ENCODE measurements at places on chromosomes 5 and 9.

DNA sequence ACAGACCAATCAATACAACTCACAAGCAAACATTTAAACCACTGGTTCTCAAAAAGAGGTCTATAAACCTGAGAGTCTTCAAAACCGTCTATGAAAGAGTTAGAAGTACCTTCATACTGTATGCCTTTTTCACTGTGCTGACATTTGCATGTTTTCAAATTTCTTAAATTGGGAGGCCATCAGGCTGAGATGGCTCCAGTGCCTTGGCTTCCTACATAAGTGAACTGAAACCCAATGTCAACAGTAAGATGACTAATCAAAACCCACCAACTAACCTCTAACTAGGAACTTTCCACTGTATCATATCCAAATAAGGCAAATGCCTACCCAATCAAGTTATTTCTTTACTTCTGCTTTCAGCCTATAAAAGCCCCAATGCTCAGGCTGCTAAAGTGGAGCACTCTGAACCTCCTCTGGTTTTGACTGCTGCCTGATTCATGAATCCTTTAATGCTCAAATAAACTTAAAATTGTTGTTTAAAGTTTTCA is 35.1 kb downstream of the FAM13B start:
- no peak for DNase-seq

DNA sequence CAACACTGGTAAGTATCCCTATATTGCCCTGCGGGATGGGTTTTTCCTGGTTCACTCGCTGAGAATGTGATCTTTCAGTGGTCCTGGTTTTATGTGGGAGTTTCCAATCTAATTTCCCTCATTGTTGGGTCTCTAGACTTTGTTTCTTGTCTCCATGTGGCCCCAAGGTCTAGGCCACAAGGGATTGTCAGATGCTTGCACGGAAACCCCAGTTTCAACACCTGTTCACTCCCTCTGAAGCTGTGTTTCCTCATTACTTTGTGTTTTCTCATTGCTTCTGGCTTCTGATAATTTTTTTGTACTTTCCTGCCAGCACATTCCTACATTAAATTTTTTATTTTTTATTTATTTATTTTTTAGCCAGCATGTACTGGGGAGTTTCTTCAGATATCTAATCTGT is 191.5 kb downstream of the TTLL11 start:
- DNase-seq: no peak

GRCh38 chr5:164951570-164951969 is 1446.2 kb downstream of the MAT2B start:
- no peak for DNase-seq

DNA sequence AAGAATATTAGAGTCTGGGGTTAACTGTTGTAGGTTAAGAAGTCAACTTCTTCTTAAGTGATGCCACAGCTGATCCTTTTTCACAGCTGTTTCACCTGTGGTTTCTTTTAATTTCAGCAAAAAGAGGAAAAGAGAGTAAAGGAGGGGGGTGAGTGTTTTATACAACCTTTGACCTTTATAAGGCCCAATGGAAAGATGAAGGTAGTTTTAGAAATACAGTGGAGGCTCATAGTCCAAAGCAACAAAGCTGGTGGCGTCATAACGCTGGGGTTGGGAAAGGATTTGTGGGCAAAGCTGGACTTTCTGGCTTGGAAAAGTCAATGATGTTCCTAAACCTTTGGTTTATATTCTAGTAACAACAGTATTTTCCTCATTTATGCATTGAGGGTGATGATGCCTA is 49.5 kb downstream of the RCL1 start:
- DNase-seq: no peak

DNA sequence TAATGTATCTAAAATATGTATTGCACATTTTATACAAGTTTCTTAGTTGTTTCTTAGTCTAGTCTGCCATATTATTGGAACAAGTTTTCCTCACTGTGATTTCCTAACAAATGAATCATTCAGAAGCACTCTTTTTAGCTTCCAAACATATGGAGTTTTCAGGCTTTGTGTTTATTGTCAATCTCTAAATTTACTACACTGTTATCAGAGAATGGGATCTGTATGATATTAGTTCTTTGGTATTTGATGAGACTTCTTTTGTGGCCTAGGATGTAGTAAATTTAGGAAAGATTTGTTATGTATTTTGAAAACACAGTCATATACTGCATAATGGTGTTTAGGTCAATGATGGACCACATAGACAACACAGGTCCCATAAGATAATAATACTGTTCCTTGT is 25.7 kb downstream of the SREK1IP1 start:
- DNase-seq: no peak

DNA sequence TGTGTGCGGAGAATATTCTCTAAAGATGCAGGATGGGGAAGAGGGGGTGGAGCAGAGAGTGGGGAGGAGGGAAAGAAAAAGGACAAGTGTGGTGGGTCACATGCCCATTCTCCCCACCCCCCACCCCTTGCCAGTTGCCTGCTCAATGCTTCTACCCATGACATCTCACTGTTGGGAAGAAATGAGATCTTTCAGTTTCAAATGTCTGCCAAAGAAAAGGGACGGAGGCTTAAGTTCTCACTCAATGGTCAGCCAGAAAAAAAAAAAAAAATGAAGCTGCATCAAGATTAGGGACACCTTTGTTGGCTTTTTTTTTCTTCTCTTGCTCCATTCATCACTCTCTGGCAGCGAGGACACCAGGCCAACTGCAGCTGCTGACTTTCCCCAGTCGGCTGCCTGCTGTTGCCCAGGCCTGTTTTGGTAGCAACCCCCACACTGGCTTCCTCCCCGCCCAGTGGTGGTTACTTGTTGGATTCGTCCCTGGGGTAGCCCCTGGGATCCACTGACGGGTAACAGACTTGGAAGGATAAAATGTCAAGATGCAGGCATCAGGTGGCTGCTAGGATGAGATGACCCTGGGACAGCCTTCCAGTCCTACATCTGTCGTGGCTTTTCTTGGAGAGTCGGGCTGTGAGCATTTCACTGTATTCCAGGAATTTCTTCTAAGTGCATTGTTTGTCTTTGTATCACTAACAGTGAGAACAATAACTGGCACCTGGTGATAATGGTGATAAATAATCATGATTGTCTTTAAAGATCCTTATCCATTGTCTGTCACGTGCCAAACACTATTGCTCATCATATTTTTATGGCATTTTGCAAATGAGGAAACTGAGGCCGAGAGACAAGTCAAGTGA is 9.1 kb downstream of the WWC1 start:
- no peak for DNase-seq

GRCh38 chr9:91785447-91785842 is 164.6 kb downstream of the ROR2 start:
- no peak for DNase-seq

DNA sequence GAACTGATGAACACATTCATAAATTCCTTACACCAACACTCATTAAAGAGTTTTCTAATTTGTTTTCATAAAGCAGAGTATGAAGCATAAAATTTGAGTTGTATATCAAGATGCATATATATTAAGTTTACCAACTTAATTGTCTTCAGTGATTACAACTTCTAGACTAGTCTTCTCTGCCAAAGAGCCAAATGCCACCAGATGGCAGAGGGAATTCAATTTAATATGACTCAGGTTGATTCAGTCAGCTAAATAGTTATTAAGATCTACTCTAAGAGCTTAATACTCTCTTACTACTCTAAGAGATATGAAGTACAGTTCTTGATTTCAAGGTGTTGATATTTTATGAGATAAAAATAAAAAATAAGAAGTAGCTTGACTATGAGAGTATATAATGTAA is 53.4 kb downstream of the CDH10 start:
- DNase-seq: no peak

DNA sequence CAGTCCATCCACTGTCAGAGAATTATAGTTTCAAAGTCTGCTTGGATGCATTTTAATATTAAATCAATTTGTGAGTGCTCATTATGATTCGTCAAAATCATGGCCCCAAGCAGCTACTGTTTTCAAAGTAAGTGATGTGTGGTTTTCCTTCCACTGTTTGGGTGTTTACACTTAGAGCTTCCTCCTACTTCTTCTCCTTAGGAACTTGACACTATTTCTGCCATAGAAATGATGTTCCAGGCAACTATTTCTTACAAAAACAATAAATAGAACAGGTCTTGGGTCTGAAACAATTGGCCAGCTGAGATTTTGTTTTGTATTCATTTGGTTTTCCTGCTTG is 132.8 kb upstream of the RAI14 start:
- no peak for DNase-seq

DNA sequence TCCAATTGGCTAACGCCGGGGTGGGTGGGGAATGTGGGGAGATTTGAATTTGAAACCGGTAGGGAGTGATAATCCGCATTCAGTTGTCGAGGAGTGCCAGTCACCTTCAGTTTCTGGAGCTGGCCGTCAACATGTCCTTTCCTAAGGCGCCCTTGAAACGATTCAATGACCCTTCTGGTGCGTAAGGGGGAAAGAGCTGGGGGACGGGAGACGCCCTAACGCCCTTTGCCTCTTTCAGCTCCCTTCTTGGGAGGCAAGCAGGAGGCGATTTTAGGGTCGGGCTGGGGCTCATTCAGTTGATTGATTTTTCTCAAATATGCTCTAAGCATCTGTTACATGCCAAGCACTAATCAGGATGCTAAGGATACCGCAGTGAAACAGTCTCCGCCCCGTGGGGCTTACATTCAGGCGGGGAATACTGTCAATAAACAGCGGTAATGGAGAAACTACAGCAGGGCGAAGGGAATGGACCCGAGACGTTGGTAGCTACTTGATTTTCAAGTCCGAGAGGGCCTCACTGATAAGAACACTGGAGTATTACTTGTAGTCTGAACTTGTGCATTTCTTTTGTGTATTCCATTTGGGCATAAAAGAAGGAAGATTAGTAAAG is at the start of gene HMMR:
Gene HMMR (plus strand): TSS at position 71 of the 610 bp plus-strand sequence. CDS start 61 bp downstream, at position 132.
- DNase-seq: no peak

DNA sequence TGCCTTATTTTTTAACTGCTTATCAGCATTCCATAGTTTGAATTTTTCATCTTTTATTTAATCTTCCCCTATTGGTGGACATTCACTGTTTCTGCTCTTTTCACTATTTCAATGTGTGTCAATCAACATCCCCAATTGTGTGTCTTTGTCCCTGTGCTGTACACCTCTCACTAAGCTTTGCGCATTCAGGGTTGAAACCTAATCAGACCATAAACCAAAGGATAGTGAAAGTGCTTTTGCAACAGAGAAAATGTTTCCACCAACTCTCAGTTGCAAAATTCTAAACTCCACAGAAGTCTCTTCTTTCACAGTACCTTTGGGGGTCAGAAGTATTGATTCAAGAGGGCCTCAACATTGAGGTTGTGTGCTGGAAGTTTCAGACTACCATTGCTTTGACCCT is 127.1 kb upstream of the SAP30L start:
- DNase-seq: no peak

GRCh38 chr9:100639854-100640253 is 62.0 kb downstream of the CAVIN4 start:
- no peak for DNase-seq

- DNase-seq: no peak
Observed at GRCh38 chr5:2549900-2550299, 201.6 kb downstream of the IRX2 start.

DNA sequence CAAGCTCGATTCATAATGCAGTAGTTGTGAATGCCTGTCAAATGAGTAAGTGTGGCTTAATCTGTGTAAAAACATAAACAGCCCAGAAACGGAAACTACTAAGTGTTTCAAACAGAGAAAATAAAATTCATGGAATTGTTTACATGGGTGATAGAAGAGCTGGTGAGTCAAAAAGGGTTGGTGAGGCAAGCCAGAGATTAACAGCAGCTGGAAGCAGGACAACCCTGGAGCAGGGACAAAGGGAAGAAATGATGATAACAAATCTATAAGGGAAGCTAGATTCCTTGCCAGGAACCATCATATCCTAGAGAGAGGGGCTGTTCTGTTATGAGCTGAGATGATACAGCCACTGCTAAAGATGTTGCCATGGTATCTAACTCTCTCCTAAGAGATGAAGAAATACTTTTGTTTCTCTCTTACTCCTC is 18.0 kb upstream of the PRR16 start:
- no peak for DNase-seq

DNA sequence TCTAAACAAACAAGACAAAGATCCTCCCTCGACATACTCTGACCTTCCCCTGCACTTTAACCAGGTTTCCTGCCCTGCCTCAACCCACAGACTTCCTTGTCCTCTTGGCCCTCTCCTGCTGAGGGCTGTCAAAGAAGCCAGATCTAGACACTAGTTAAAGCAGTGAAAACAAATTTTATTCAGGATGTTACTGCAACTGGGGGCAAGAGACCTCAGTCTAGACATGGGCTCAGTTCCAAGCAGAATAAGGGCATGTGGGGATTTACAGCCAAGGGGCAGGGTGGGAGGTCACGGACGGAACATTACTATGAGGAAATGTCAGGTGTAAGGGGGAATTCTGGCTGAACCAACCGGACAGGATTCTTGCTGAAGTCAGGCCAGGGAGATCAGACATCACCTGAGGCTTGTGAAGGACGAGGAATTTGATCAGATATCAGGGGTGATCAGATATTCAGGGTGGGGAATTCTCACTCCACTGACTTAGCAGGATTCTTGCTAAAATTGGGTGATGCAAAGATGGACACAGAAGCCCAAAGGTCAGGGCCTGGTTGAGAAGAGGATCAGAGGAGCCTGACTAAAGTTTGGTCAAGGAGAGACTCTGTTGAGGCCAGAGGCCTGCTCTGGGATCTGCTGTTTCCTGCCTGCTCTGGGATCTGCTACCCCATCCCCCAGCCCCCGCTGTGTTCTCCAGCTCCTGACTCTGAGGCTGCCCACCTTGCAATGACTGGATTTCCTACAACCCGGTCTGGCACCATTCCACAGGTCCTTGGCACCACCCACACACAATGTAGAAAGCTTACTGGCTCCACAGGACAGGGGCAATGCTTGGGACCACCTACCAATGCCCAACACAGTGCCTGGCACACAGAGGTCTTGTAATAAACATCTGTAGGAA is 21.5 kb downstream of the GABBR2 start:
- no peak for DNase-seq

GRCh38 chr5:80127116-80127552 is 92.0 kb downstream of the THBS4 start:
- DNase-seq: no peak

Measured in stimulated activated CD8-positive, alpha-beta memory T cell treated with anti-CD3 and anti-CD28 coated beads, Interleukin-4, amount 100 ng/mL, for 1 hour (primary cell).